Stimulated activated CD4-positive, alpha-beta T cell treated with anti-CD3 and anti-CD28 coated beads, Interleukin-12 subunit alpha, Interleukin-12 subunit beta, amount 100 ng/mL, for 4 hours (primary cell): ENCODE measurements at places on chromosomes 2 and 18.

DNA sequence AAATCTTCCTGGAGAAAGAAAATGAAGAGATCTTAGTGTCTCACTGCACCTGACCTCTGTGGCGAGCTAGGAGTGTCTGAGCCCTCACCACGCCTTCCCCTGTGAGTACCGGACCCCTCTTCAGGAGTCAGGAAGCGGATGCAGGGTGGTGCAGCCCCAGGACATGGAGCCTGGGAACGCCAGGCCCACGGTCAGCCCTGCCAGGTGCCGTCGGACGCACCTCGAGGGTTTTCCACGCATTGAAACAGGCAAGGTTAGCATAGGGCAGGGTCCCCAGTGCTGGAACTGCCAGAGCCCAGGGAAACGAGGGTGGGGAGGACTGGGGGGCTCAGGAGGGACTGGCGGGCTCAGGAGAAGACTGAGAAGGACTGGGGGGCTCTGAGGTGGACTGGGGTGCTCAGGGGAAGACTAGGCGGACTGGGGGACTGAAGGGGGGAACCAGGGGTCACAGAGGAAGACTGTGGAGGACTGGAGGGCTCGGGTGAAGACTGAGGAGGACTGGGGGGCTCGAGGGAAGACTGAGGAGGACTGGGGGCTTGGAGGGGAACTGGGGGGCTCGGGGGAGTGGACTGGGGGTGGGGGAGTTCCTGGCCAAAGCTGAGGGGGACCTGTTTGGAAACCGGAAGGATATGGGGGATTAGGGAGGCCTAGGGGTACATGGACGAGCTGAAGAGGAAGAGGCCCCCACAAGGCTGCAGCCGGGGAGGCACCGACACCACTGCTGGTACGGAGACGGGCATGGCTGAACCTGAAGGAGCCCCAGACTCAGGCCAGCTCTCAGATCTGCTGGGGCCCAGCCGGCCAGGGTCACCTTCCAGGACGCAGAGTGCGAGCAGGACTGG, 65.2 kb upstream of the SNTG2 start:
- no peak for DNase-seq

DNA sequence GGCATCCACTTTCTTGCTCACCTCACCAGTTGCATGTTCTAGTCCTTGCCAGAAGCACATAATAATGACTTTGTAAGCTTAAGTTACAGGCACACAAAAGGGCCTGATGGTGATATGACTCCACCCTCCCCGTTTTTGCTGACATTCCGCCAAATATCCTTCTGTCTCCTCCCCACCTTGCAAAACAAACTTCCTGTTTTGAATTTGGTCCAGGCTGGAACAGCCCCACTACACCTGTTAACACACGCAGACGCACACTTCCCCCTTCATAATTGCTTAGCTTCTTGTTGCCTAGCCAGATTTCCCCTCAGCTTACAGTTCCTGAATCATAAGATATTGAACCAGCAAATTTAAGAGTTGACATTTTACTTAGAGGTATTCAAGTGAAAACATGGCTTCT, at the start of gene MGAT5:
Gene MGAT5 (plus strand): TSS at position 269 of the 400 bp plus-strand sequence. CDS start 332 bp downstream, outside the sequence.
- no peak for DNase-seq

DNA sequence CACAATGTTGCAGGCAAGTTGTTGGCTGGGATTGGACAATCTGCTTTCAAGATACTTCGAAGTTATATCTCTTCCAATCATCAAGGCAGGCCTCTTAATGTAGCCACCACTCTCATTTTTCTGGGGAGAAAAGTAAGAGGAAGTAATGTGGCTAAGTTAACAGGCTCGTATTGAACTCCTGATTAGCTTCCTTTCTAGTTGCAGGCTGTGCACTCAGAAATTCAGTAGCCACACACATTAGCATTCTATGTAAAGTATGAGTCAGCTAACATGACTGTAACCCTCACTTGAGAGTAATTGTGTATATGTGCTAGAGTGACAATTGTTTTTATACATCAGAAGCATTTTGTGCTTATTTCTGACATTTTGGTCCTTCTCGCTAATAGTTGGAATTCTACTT, 3.3 kb downstream of the TWSG1 start:
- DNase-seq, result no peak

GRCh38 chr18:11408555-11409065, 200.8 kb upstream of the SLC35G4 start:
- DNase-seq, result no peak

- no peak for DNase-seq
Measured at GRCh38 chr2:85564144-85564563, 2.9 kb upstream of the GGCX start.

GRCh38 chr2:218401890-218402289, 2.2 kb downstream of the CTDSP1 start:
- DNase-seq, result no peak

- DNase-seq, result no peak
Measured at GRCh38 chr2:200649724-200650123, 63.9 kb downstream of the AOX1 start.

- no peak for DNase-seq
Measured at GRCh38 chr2:143608063-143608423, 478.8 kb downstream of the ARHGAP15 start.

DNA sequence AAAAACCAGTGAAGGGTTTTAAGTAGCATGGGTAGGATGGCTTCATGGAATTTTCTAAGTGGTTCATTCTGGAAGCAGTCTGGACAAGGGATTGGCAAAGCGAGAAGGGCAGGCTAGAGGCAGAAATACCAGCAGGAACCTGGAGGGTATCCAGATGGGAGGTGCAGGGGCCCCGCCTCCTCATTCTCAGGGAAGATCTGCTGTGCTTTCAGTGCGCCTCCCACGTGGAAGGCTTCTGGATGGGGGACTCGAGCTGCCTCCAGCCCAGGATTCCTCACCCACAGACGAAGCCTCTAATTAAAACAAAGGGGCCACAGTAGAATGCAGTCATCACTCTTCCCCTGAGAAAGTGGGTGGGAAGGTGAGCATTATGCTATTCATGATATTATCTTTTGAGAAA, 79.8 kb downstream of the VSNL1 start:
- DNase-seq, result no peak

GRCh38 chr2:53064154-53064553, 703.5 kb upstream of the CHAC2 start:
- DNase-seq, result no peak

- no peak for DNase-seq
Measured at GRCh38 chr18:5817816-5818215, 77.5 kb downstream of the TMEM200C start.

DNA sequence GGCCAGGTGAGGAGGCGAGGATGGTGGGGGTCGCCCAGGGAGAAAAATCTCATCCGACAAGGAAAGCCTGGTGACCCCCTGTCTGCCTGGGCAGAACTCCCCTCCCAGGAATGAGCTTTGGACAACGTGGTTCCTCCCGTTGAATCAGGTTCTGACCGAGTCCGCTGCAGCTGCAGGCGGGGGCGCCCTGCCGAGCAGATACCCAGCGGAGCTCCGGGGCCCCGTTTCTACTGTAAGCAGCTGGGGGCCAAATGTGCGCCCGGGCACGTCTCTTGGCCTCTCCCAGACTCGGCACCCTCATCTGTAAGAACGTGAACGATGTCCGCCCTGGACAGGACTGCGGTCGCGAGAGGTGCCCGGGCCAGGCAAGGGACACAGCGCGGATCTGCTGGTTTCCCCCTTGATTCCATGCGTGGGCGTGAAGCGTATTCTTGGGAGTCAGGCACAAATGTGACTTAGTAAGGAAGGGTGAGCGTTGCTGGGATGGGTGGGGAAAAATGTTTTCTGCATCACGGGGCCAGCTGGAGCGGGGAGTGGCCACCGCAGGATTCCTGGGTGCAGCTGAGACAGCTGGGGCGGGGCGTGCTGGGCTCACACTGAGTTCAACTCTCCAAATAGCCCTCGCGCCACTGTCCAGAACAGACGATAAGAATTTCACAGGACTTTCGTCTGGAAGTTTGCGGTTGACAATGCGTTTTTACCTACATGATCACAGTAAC, 20.2 kb upstream of the TUBB6 start:
- no peak for DNase-seq
